ENCODE measurements at places on chromosomes 5 and 9.
A peak's percentile ranks its signal among the peaks of the same experiment; 100 is the strongest.

DNA sequence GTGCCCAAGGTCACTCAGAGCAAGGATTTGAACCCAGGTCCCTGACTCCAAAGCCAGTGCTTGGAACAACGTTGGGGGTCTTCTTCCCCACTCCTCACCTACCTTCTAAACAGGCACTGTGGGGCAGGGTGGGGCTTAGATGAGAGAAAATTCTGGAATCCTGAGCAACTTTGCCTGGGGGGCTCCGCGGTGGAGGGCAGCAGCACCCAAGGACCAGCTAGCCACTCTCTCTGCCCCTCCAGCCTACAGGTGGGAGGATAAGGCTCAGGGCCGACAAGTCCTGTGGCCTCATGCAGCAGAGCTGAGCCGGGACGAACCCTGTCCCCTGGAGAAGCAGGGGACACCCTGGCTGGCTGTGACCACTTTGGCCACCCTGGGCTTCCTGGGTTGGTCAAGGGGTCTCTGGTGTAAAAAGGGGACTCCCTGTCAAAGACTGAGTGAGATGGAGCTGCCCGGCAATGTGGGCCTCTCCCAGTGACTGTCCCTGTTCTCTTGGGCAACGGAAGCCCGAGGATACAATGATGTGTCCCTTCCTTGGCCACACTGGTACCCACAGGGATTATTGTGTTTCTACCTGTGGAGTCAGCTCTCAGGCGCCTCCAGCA, 26.5 kb downstream of the CEL start:
- no peak for DNase-seq

DNA sequence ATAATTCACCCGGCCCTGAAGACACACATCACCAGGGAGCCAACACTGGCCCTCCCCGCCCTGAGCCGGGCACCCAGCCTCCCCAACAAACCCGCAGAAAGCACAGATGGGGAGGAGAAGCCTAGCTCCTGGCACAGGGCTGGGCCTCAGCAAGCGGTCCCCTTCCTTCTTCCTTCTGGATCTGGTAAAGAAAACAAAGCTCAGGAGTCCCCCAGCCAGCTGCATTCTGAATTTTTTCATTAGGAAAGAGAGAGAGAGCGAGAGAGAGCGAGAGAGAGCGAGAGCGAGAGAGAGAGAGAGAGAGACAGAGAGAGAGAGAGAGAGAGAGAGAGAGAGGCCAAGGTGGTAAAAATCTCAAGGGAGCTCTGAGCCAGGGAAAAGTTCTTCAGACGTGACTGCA, 195.7 kb downstream of the CRB2 start:
- no peak for DNase-seq

DNA sequence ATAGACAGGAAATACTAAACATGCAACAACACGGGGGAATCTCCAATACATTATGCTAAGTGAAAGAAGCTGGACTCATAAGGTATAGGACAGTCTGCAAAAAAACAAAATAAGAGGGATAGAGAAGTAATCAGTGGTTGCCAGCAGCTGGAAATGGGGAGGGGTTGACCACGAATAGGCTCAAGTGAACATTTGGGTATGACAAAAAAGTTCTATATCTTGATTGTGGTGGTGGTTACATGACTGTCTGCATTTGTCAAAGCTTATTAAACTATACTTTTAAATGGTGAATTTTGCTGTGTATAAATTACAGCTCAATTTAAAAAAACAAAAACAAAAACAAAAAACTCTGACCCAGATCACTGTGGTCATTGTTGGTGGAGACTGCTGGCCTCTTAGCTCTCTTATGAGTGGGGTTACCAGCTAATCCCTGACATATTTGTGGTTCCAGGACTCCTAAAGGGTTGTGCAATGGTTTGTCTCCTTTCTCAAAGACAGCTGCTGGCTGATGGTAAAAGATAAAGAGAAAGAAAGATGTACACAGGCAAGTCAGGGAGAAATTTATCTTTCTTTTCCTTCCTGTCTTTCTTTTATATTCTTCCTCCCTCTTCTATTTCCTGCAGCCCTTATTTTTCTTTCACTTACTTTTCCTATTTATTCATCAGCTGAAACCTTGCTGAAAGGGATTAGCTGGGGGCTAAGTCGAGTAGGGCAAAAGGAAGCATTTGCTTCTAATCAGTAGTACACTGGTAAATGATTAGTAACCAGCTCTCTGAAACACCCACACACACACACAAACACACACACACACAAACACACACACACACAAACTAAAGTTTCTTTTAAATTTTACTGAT, 42.6 kb upstream of the APC start:
- no peak for DNase-seq

DNA sequence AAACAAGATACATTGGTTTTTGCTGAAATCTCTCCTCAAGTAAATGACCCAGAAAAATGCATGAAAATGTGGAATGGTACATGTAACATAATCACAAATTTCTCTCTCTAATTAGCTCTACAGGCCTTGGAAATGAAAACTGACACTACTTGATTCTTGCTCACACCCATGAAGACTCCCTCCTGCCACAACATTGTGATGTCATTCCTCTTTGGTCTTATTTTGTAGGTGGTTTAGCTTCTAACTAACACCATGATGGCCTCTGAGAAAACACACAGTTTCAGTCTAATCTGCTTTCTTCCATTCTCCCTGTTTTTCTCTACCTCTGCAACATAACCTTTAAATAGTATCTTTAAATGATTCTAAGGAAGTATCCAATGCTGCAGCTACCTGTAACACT, 78.6 kb upstream of the FAM174A start:
- DNase-seq: no peak

GRCh38 chr9:36870960-36871359, 163.1 kb downstream of the PAX5 start:
- peak; percentile 96 for DNase-seq

GRCh38 chr5:121415270-121415669, 436.4 kb upstream of the FTMT start:
- DNase-seq: no peak

- peak; percentile 25 for DNase-seq
Measured at GRCh38 chr9:117929868-117930267, 225.7 kb downstream of the TLR4 start.

- DNase-seq: no peak
Measured at GRCh38 chr5:68405026-68405684, 189.6 kb downstream of the PIK3R1 start.

GRCh38 chr5:127867022-127867783, 164.0 kb downstream of the CCDC192 start:
- no peak for DNase-seq

DNA sequence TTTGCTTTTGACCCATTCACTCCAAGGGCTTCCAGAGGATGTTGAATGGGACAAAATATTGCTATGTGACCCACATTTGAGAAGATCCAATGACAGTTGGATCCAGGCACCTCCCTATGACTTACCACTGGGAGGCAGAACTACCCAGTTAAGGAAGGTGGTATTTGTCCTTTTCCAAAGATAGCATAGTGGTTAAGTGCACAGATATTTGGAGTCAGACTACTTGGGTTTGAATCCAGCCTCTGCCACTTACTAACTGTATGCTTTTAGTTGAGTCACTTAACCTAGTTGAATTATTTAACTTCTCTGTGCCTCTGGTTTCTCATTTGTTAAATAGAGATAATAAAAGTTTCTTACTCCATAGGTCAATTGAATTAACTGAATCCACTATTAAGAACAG, 74.5 kb upstream of the PALM2AKAP2 start:
- DNase-seq: no peak

GRCh38 chr5:16437977-16438376, 27.6 kb downstream of the ZNF622 start:
- no peak for DNase-seq

GRCh38 chr5:71859515-71859914, 140.4 kb downstream of the CARTPT start:
- no peak for DNase-seq

DNA sequence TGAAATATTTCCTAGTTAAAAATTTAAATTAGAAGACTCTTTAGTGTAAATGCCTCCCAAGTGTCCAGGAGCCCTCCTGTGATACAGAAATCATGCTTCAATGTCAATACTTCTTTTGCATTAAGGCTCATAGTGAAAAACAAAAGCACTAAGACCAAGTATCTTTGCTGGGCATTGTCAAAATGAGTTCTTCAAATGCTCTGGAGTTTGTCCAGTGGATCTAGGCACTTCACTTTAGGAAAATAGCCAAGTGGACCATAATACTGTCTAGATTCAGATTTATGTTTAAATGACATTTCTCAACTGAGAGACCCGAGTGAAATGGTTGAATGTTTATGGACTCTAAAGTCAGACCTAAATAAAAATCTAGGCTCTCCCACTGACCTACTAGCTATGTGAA, 21.3 kb upstream of the CCDC112 start:
- DNase-seq: no peak

GRCh38 chr5:149951138-149951749, 6.7 kb upstream of the PDE6A start:
- DNase-seq: no peak

- no peak for DNase-seq
Measured at GRCh38 chr9:29150606-29151005, 1577.3 kb upstream of the C9orf72 start.

DNA sequence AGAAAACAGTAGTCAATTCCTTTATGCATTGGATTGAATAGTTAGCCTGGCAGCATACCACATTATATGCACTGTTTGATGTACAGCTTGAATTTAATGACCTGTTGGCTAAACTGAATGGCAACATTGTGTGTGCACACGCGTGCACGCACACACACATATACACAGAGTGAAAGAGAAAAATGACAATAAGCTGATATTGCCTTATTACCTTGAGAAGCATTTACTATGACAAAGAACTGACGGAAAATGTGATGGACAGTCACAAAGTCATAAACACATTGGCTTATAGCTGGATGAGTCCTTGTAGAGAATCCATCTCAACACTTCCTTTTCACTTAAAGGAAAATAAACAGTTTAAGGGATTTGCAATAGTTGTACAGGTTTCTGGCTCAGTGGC, 15.5 kb downstream of the JAKMIP2 start:
- no peak for DNase-seq

- no peak for DNase-seq
Measured at GRCh38 chr5:127585661-127586060, 63.2 kb upstream of the CTXN3 start.

DNA sequence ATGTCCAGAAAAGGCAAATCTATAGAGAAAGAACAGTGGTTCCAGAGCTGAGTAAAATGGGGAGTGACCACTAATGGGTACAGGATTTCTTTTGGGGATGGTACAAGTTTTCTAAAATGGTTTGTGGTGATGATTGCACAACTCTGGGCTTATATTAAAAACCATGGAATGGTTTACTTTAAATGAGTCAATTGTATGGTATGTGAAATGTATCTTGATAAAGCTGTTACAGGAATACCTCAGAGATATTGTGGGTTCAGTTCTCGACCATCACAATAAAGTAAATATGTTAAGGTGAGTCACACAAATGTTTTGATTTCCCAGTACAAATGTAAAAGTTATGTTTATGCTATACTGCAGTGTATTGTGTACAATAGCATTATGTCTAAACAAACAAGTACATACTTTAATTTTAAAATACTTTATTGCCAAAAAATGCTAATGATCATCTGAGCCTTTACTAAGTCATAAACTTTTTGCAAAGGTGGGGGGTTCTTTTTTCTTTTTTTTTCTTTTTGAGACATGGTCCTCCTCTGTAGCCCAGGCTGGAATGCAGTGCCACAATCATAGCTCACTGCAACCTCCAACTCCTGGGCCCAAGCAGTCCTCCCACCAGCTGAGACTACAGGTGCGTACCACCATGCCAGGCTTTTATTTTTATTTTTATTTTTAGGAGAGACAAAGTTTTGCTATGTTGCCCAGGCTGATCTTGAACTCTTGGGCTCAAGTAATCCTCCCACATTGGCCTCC, 65.9 kb downstream of the SHOC1 start:
- DNase-seq: no peak

GRCh38 chr9:79352322-79352721, 219.4 kb upstream of the TLE4 start:
- no peak for DNase-seq

DNA sequence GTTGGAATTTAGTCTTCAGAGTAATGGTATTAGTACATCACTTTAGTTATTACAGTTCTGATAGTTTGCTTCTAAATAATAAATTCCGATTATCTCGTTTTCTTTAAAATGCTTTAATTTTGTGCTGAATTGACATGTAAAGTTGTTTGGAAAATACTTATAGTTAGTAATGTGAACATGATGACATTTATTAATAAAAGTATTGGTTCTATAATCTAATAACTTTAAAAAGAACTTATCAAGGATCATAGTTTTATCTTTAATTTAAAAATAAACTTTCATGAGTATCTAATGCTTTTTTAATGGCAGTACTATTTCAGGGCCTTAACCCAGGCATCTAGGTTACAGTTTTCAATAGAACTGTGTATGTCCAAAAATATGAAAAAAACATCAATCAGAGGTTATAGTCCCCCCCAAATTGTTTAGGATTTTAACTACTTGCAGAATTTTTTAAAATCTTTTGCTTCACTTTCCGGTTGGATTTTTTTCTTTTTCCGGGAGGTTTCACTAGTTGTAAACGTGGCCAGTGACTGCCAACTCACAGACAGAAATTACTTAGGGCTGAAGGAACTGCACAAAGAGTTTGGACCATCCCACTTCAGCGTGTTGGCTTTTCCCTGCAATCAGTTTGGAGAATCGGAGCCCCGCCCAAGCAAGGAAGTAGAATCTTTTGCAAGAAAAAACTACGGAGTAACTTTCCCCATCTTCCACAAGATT, 680 bp downstream of the GPX8 start:
- no peak for DNase-seq

GRCh38 chr5:172038167-172038566, 31.7 kb upstream of the FBXW11 start:
- no peak for DNase-seq

DNA sequence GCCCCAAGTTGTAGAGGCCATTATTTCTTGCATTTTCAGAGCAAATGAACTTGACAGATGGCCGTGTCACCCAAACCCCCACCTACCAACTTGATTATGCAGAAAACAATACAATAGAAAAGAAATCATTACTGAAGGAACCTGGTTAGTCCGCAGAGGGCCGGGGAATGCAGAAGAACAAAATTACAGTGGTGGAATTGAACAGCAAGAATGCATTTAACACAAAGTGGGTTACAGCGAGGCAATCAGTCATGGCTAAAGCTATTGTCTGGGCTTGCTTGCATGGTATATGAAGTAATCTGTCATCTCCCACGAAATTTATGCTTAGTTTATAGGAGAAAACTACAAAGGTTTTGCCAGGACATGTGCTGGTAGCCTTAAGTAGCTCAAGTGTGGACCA, 238.3 kb upstream of the IRX1 start:
- no peak for DNase-seq

DNA sequence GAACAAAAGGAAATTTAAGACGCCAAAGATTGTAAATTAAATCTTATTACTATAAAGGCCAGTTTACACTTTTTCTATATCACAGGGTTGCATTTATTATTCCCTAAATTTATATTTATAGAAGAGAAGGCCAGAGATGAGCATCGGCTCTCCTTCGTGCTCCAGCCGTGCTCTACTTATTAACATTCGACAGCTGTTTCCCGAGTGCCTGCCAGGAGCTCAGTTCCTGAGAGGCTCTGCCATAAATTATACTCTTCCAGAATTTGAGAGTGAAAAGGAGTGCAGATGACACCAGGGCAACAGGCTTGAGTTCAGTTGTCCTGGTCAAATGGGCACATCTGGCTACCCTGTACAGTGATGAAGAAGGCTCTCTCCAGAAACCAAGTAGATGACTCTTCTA, 70.1 kb downstream of the PCSK5 start:
- peak; percentile 2 for DNase-seq

Data from NCI-H2029 (cell line).